LNCaP clone FGC (cell line): ENCODE measurements at places on chromosomes 11 and 22.

DNA sequence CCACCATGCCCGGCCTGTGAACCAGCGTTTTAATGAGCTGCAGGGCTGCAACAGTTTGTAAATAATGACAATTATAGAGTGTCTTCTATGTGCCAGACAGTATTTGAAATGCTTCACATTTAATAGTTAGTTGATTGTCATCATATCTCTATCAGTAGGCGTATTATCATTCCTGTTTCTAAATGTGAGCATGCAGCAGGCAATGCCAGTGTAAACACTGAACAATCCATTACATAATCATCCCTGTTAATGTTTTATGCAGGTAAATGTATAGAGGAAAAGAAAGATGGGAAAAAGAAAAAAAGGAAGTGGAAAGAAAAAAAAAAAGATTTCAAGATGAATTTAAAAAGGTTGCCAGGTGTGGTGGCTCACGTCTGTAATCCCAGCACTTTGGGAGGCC is 52.3 kb downstream of the ZBTB44 start:
- DNase-seq = no peak

GRCh38 chr11:93766504-93766903 is 17.6 kb upstream of the MED17 start:
- no peak for DNase-seq

GRCh38 chr22:21032037-21032867 is at the start of gene SLC7A4:
SLC7A4 (minus strand) TSS chr22:21032561; CDS start chr22:21031812, 749 bp downstream.
- no peak for DNase-seq

DNA sequence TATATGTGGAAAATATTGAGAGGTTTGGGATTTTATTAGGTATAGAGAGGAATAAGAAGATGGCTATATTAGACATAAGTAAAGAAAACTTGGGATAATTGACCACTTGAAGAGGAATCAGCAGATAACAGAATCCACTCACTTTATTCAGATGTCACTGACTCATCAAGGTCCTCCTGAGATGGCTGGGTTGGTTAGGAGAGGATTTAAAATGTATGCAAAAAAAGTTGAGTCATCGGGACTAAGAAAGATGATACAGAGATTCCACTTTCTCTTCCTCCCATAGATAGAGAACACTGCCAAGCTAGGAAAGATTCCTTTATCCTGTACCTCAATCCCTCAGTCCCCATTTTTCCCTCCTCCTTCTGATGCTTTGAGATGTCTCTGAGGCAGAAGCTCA is at the start of gene OR6A2:
TSS of gene OR6A2 (minus strand) at position 288 of the 400 bp plus-strand sequence. CDS start 3,981 bp downstream, outside the sequence.
- no peak for DNase-seq

- no peak for DNase-seq
Observed at GRCh38 chr11:27171376-27171958, 130.9 kb downstream of the BBOX1 start.

DNA sequence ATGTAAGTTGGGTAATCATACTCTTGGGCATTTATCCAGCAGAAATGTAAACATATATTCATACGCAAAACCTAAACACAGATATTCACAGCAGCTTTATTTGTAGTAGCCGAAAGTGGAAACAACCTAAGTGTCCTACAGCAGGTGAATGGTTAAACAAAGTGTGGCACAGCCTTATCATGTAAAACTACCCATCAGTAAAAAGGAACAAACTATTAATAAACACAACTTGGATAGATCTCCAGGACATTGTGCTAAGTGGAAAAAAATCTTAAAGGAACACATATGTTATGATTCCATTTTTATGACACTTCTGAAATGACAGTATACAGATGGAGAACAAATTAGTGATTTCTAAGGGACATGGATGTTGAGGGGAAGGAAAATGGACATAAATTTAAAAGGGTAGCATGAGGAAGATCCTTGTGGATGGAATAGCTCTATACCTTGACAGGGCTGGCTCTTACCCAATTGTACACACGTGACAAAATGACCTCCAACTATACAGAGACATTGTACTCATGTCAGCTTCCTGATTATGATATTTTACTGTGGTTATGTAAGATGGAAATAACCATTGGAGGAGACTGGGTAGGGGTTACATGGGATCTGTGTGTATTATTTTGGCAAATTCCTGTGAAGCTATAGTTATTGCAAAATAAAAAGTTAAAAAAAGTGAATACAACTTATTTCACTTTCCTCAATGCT is 15.4 kb downstream of the ANO5 start:
- DNase-seq = no peak

GRCh38 chr22:36303874-36304273 is 50.9 kb downstream of the APOL1 start:
- no peak for DNase-seq

- no peak for DNase-seq
Observed at GRCh38 chr11:92423115-92424034, 198.8 kb downstream of the FAT3 start.

- no peak for DNase-seq
Observed at GRCh38 chr11:65112546-65113360, 1.1 kb downstream of the TM7SF2 start.

DNA sequence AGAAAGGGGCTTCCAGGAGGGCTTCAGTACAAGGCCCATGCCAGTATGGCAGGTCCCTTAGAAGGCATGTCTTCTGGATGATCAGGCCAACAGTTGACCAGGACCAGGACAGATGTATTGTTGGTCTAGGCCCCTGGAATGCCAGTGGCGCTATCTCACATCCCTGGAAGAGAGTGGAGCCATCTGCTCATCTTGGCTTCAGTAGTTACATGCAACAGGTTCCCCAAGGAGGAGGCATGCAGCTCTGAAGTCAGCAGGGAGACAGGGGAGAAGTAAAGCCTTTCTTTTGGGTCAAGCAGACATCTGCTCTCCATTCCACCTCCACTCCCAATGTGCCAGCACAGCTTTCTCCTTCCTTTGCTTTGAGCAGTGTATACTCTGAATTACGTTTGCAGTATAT is 244.1 kb downstream of the KIRREL3 start:
- no peak for DNase-seq

DNA sequence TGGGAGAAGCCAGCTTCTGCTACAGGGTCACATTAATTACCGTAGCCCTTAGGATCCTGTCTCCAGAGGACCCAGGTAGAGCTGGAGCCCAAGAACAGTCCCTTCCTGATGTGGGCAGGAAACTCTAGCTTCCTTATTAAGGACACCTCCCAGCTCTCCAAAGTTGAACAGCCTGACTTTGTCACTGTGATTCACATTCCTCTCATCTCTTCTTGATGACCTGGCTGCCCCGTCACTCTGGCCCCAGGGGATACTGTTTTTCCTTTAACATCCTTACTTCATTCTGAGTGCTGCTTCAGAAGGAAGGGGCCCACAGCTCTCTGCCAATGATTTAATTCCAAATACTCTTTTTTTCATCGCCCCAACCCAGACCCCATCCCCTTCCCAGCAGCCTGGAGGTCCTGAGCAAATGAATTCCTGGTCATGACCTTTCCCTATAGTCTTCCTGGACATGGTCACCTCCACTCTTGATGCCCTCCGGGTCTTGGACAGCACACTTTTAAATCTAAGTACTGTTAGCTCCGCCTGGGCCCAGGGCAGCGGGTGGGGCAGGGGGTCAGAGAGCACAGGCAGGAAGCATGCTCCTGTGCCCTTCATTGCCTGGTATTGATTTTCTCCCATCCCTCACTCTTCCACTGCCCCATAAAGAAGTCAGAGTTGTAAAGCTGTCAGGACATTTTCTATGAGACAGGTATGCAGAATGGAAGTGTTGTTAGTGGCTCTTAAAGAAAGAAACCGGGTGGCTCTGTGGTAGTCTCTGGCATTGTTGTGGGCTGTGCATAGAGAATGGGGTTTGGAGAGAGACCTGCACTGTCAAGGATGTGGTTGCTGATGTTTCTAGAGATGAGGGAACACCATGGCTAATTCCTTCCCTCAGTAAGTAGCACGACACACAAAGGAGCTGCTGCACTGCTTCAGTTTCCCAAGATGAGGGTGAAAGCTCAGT is 22.3 kb upstream of the SPON1 start:
- DNase-seq = no peak

DNA sequence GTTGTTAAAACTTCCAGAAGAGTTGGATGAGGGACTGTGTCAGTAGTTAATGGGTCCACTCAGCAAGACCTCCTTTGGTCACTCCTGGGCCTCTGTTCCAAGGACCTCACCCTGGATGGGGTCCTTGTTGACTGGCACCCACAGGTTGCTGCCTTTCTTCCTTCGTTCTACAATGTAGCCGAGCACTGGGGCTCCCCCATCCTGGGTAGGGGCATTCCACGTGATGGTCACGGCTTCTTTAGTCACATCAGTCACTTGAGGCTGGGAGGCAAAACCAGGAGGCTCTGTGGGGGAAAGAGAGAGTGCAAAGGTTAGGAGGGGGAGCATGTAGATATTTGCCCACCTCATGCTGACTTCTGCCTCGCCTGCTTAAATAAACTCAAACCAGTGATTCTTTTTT is 12.0 kb downstream of the TMEM86A start:
- DNase-seq = no peak
